ENCODE measurements at places on chromosomes 12 and 14. TPM values are rescaled to one million over a fixed set of nuclear protein-coding genes. Genes with fewer than 3 reads are reported as not detected.

GRCh38 chr12:124841558-124841945 lies 22.1 kb downstream of the SCARB1 start:
- no peak for DNase-seq
- no peak overlapping the region for H3K4me3 ChIP-seq
- H3K27me3 ChIP-seq: no peaks in the 10 kb centered on the region
- no peaks in the 10 kb centered on the region for H3K36me3 ChIP-seq

The RGS6 gene
- 0.45 TPM for polyA plus RNA-seq

- no peaks in the 10 kb centered on the region for H3K36me3 ChIP-seq
- H3K27ac ChIP-seq: no peak overlapping the region
- H3K4me3 ChIP-seq: no peak overlapping the region
These were observed 18.5 kb upstream of the PMCH start for GRCh38 chr12:102215992-102216691.

- H3K27me3 ChIP-seq: no peaks in the 10 kb centered on the region
- H3K4me3 ChIP-seq: no peak overlapping the region
- H3K27ac ChIP-seq: no peak overlapping the region
- no peak for DNase-seq
- H3K4me1 ChIP-seq: no peaks in the 10 kb centered on the region
- H3K36me3 ChIP-seq: no peaks in the 10 kb centered on the region
These were observed 60.7 kb downstream of the SSPN start for GRCh38 chr12:26255893-26256645.

DNA sequence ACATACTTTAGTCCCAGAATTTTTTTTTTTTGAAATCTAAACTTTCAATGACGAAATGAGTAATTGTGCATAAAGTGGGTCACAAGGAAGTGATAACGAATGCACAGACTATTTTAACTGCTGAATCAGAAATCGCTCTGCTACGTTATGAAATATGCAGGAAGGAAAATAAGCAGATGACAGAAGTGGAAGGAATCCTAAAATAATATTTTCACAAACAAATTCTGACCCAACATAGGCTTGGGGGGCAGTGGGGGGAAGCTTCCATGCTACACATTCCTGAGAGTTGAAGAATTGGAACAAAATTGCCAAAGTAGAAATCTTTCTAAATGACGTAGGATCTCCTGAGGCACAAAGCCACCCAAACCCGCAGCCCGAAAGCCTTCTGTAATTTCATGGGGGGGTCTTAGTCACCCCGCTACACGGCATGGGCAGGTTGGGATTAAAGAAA lies 89.6 kb downstream of the ARF6 start:
- no peak overlapping the region for H3K4me3 ChIP-seq
- no peaks in the 10 kb centered on the region for H3K27me3 ChIP-seq
- no peaks in the 10 kb centered on the region for H3K36me3 ChIP-seq
- H3K4me1 ChIP-seq: no peaks in the 10 kb centered on the region

The CCDC197 gene
- not detected for polyA plus RNA-seq

The GALNT9 gene
- polyA plus RNA-seq: 0.46 TPM

The HCAR1 gene
- not detected for polyA plus RNA-seq

- no peaks in the 10 kb centered on the region for H3K36me3 ChIP-seq
- peak overlapping the region; percentile 39 for H3K27ac ChIP-seq
These were observed 57.1 kb downstream of the NIN start for GRCh38 chr14:50773632-50774541.

DNA sequence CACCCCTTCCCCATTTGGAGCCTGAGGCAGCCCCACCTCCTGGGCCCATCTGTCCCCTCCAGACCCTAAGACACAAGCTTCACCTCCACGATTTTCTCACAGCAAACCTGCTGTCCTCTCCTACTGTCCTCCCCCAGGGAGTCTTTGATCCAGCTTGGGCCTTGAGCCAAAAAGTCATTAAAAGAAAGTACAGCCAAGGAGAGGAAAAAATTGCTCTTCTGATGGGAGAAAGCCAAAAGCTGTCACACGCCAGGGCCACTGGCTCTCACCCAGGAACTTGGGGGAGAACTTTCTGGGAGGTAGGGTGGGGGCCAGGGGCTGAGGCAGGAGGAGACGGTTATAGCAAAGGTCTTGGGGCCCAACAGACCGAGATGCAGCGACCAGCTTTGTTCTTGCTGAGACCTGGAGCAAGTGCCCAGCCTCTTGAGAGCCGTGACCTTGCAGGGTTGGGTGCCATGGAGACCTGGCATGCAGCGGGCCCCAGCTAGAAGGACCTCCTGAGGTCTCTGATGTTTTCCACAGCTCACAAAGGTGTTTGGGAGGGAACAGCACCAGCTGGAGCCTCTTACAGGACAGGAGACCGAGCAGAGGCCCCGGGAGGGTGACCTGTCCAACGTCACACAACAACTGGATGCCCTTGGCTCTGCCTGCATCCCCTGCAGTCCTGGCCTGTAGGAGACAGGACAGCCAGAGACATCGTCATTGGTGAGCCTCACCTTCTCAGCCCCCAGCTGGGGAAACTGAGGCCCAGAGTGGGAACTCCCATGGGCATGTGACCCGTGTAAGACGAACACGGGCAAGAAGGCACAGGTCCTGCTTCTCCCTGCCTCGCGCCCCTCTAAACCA lies 124.5 kb downstream of the CALM1 start:
- no peaks in the 10 kb centered on the region for H3K36me3 ChIP-seq
- H3K4me3 ChIP-seq: no peak overlapping the region
- no peak overlapping the region for H3K27ac ChIP-seq
- no peaks in the 10 kb centered on the region for H3K4me1 ChIP-seq
- no peak for DNase-seq

DNA sequence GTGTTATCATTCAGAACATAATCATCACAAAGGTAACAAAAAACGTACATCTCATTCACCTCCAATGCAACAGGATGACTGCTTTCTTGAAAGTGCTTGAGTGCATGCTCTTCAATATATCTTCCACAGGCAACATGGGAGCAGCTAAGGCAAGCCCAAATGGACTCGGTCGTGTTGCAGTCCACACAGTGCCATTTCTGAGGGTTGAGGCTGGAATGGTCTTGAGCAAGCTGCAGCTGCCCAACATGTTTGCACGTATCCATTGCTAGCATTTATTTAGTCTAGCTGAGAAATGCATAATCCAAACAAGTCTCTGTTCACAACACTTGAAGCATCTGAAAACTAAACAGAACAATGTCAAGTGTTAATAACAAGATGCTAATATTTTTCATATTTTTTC lies 17.3 kb downstream of the USP44 start:
- no peak overlapping the region for H3K27ac ChIP-seq
- no peaks in the 10 kb centered on the region for H3K27me3 ChIP-seq
- no peak for DNase-seq
- no peaks in the 10 kb centered on the region for H3K4me1 ChIP-seq

DNA sequence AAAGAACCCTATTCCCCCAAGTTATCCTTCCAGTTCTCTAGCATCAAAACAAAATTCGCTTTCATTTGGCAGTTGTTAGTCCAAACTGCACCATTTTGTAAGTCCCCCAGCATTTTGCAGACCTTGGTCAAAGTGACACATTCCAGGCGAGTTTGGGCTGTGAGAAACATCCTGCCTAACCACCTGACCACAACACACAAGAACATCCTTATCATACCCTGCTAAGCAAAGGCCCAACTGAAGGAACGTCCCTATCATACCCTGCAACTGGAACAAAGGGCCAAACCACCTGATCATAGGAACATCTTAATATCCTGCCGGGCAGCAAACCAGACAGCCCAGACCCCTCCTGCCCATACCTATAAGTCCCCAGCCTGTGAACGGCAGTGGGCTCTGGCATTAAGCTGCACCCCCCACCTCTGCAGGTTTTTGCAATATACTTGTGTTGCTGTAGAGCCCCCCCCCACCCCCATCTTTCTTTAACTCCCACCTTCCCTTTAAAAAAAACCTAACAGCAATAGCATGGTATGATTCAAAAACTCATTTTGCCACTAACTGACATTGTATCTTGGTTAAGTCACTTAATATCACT lies 2.7 kb downstream of the PCNX4 start:
- H3K27me3 ChIP-seq: no peaks in the 10 kb centered on the region
- no peaks in the 10 kb centered on the region for H3K4me1 ChIP-seq
- no peak overlapping the region for H3K4me3 ChIP-seq

DNA sequence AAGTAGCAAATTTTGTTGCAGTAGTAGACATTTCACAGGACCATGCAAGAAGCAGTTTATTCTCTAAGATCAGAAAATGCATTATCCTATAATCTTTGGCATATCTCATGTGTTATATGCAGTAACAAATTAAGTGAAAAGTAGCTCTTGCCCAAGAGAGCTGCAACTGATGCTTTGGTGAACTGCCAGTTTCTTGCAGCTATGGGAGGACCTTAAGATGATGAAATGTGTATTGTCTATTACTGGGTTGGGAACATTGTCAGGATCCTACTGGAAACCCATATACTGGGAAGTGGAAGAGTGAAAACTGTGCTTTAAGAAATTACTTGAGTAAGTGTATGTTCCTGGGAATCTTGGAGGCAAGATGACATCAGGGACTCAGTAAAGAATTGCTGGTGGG lies 238.8 kb downstream of the DACT1 start:
- H3K4me1 ChIP-seq: no peaks in the 10 kb centered on the region
- H3K4me3 ChIP-seq: no peak overlapping the region
- no peak overlapping the region for H3K27ac ChIP-seq
- no peaks in the 10 kb centered on the region for H3K27me3 ChIP-seq
- no peak for DNase-seq

DNA sequence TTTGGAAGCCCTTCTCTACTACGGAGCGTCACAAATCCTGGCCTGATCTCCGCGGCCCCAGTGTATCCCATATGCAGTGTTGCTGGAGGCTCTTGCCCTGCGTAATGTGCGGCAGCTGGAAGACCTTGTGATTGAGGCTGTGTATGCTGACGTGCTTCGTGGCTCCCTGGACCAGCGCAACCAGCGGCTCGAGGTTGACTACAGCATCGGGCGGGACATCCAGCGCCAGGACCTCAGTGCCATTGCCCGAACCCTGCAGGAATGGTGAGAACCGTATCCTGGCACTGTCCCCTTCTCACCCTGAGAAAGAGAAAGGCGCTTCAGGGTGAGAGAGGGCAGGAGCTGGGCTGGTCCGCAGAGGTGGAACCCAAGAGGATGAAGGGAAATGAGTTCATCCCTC lies 5.3 kb downstream of the COPS7A start:
- DNase-seq: no peak
- H3K4me3 ChIP-seq: no peak overlapping the region
- H3K27me3 ChIP-seq: no peaks in the 10 kb centered on the region
- H3K36me3 ChIP-seq: peaks cover 10% of the 10 kb centered on the region
- H3K4me1 ChIP-seq: peaks cover 6% of the 10 kb centered on the region

The ANKRD33 gene
- not detected for polyA plus RNA-seq

The KRT86 gene
- polyA plus RNA-seq: 1.5 TPM

GRCh38 chr12:49912345-49913255 lies 8.9 kb upstream of the FAIM2 start:
- H3K4me1 ChIP-seq: no peaks in the 10 kb centered on the region
- H3K36me3 ChIP-seq: no peaks in the 10 kb centered on the region
- no peaks in the 10 kb centered on the region for H3K27me3 ChIP-seq
- DNase-seq: no peak
- no peak overlapping the region for H3K4me3 ChIP-seq

The SLC8A3 gene
- polyA plus RNA-seq: 0.38 TPM

- H3K4me1 ChIP-seq: peaks cover 22% of the 10 kb centered on the region
- H3K36me3 ChIP-seq: no peaks in the 10 kb centered on the region
These were observed 32.6 kb downstream of the PELI2 start for GRCh38 chr14:56150645-56151345.

The NANOG gene
- 0.04 TPM for polyA plus RNA-seq

The CLEC4C gene
- polyA plus RNA-seq: not detected

- H3K27me3 ChIP-seq: no peaks in the 10 kb centered on the region
- no peak overlapping the region for H3K4me3 ChIP-seq
- H3K27ac ChIP-seq: no peak overlapping the region
- DNase-seq: no peak
- H3K4me1 ChIP-seq: no peaks in the 10 kb centered on the region
- H3K36me3 ChIP-seq: no peaks in the 10 kb centered on the region
These were observed 4.9 kb downstream of the PRICKLE1 start for GRCh38 chr12:42584651-42585111.

- H3K4me1 ChIP-seq: no peaks in the 10 kb centered on the region
- DNase-seq: no peak
- H3K4me3 ChIP-seq: no peak overlapping the region
These were observed 26.9 kb downstream of the WDR89 start for GRCh38 chr14:63614679-63615363.

GRCh38 chr12:20469300-20469699 lies 101.0 kb downstream of the PDE3A start:
- no peak for DNase-seq
- H3K27ac ChIP-seq: no peak overlapping the region
- no peak overlapping the region for H3K4me3 ChIP-seq
- H3K4me1 ChIP-seq: no peaks in the 10 kb centered on the region
- no peaks in the 10 kb centered on the region for H3K36me3 ChIP-seq

- H3K27ac ChIP-seq: no peak overlapping the region
- no peak overlapping the region for H3K4me3 ChIP-seq
- no peak for DNase-seq
- no peaks in the 10 kb centered on the region for H3K36me3 ChIP-seq
- peaks cover 4% of the 10 kb centered on the region for H3K4me1 ChIP-seq
- H3K27me3 ChIP-seq: no peaks in the 10 kb centered on the region
These were observed 50.5 kb downstream of the FAM222A start for GRCh38 chr12:109764123-109764522.

DNA sequence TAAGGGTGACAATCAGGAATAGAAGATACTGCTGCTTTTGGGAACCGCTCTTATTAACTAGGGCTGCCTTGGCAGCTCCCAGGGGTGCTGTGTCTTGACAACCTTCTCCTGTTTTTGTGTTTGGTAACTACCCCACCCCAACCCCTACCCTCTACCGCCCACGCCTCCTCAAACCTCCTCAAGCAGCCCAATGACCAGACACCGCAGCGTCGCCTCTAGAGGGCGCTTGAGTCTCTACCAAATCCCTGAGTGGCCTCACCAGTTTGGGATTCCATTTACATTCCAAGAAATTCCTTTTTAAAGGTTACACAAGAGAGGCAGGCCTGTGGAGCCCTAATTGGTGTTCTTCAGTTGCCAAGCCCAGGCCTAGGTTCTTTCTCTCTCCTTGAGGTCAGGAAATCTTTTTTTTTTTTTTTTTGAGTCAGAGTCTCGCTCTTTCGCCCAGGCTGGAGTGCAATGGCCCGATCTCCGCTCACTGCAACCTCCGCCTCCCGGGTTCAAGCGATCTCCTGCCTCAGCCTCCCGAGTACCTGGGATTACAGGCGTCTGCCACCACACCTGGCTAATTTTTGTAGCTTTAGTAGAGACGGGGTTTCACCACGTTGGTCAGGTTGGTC lies 72.4 kb upstream of the USP44 start:
- peak overlapping the region; percentile 83 for H3K27ac ChIP-seq
- DNase-seq: peak; percentile 45
- H3K4me3 ChIP-seq: no peak overlapping the region
- H3K36me3 ChIP-seq: no peaks in the 10 kb centered on the region

- no peaks in the 10 kb centered on the region for H3K27me3 ChIP-seq
- H3K4me1 ChIP-seq: peaks cover 6% of the 10 kb centered on the region
- H3K36me3 ChIP-seq: no peaks in the 10 kb centered on the region
- no peak overlapping the region for H3K4me3 ChIP-seq
- DNase-seq: no peak
- H3K27ac ChIP-seq: no peak overlapping the region
These were observed 111.1 kb upstream of the PLEKHA5 start for GRCh38 chr12:19018302-19018970.
